ENCODE measurements at places on chromosomes 5 and 9.

DNA sequence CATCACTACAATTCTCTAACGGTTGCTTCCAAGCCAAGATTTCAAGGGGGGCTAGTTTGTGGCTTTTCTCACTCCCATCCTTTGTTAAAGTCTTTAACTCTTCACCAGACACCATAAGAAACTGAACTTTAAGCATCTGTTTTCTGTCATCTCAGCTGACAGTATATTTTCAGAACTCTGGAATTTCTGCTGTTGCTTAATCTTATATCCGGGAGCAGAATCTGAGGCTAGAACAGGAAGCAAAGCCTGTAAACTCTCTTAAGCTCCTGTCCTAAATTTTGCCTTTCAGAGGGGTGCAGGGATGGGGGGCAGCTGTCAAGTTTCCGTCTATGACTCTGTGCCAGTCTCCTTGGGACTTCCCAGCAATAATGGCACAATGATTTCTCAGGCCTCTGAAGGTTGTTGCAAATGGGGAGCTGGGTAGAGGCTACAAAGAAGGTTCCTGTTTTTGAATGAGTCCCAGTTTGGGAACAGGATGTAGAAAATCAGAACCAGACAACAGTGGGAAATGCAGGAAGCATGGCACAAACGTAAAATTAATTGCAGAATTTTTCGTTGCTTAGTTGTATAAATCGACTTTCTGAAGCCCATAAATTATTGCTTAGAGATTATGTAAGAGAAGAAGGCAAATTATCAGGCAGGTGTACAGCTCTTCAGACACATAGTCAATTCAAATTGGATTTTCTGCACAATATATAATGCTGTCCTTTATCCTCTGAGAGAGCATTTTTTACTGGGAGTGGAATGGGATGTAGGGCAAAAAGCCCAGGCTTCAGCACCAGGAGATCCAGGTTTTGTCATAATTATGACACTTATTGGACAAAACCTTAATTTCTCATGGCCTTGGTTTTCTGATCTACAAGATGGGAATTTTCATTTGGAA lies 430.9 kb downstream of the DMAC1 start:
- DNase-seq: no peak

- no peak for DNase-seq
These were observed 420.0 kb downstream of the SEMA5A start for GRCh38 chr5:9125852-9126251.

DNA sequence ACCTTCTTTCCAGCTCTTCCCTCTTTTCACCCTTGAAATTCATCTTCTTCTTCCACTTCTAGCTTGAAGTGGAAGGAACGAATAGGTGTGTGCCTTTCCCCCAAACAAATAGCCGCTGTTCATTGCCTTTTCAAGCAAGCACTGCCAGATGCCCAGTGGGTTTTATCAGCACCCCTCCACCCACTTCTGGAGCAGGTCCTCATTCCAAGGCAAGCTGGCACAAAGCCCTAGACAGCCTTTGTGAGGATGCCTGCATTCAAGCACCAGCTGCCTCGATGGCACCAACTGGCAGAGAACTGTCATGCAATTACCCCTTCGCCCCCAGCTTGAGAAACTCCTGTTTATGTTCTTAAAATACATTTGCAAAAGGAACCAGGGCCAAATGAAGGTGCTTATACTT lies 36.5 kb downstream of the SERINC5 start:
- DNase-seq: no peak

GRCh38 chr9:77806741-77807140 lies 158.6 kb upstream of the GNA14 start:
- no peak for DNase-seq

GRCh38 chr5:78527925-78528324 lies 120.6 kb downstream of the LHFPL2 start:
- no peak for DNase-seq

DNA sequence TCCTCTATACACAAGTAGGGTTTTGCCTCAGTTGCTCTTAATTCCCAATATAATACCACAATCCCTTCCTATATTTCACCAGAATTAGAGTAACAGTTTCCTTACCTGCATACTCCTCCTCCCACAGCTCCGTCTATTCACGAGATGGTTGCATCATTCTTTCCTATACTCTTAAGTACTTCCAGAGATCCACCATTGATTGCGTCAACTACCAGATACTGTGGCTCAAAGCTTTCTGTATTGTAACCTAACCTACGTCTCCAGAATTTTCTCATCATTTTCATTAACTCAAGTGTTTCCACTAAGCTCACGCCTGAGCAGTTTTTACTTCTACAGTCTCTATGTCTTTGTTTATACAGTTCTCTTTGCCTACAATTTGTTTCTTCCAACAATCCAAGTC lies 31.2 kb upstream of the MINAR2 start:
- no peak for DNase-seq

DNA sequence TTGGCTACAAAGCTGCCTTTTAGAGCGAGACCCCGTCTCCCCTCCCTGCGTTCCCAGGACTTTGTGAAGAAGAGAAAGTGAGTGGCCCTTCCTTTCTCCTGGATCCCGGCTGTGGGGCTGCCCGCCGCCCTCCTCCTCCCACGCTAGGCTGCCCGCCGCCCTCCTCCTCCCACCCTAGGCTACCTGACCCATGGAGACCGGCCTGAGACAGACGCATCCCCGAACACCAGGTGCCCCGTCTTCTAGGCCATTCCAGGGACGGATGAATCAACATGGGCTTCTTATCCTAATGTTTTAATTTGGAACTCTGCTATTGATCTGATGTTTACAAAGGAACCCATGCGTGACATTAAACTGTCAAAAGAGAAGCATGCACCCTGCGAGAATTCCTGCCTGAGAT lies 117.3 kb upstream of the LPCAT1 start:
- no peak for DNase-seq

- no peak for DNase-seq
These were observed 4.6 kb downstream of the PTGES start for GRCh38 chr9:129748249-129748648.

DNA sequence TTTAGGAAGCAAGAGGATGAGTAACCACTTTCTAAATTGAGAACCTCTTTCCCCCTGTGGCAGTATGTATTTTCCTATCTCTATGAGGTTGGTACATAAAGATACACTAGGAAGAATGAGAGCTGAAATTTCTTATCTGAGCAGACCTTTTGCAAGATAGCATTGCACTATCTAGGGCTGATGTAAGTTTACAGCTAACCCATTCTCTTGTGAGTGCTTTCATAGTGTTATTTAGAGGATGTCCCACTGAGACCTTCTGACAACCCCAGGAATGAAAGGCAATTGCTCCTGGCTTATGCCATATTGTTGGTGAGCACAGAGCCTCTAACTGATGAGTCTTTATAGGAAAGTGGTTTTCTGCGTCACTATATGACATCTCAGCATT lies 1209.3 kb upstream of the CDH6 start:
- no peak for DNase-seq

DNA sequence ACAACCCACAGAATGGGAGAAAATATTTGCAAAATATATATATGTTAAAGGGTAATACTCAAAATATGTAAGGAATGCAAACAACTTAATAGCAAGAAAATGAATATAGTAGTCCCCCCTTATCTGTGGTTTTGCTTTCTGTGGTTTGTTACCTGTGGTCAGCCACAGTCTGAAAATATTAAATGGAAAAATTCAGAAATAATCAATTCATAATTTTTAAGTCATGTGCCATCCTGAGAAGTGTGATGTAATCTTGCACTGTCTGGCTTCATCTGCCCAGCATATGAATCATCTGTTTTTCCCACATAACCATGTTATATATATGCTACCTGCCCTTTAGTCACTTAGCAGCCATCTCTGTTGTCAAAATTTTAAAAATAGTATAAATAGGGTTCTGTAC lies 11.7 kb downstream of the CER1 start:
- DNase-seq: no peak

- DNase-seq: no peak
These were observed 70.0 kb upstream of the ZSWIM6 start for GRCh38 chr5:61262080-61262479.

DNA sequence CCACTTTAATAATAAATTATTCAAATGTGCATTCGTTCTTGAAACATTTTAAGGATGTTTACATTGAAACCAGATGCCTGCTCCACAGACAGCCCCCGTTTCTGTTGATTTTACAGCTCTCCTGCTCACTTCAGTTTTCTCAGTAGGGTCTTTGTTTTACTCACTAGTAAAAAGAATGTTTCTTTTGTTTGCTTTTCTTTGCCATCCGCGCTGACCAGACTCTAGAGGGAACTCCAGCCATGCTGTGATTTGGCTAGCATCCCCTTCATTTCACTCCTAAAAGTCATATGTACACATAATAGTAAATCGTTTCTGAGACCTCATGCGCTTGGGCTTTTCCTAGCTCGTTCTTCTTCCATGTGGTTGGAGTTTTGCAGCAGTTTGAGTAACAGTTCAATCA lies 28.7 kb upstream of the PALM2AKAP2 start:
- no peak for DNase-seq

GRCh38 chr5:111348661-111349329 lies 124.6 kb downstream of the CAMK4 start:
- no peak for DNase-seq

- DNase-seq: no peak
These were observed 190.1 kb downstream of the PARP8 start for GRCh38 chr5:50856401-50857119.

GRCh38 chr9:136595245-136596153 lies 49.7 kb upstream of the NOTCH1 start:
- DNase-seq: no peak

GRCh38 chr5:103034662-103035392 lies 85.1 kb downstream of the GIN1 start:
- DNase-seq: no peak

DNA sequence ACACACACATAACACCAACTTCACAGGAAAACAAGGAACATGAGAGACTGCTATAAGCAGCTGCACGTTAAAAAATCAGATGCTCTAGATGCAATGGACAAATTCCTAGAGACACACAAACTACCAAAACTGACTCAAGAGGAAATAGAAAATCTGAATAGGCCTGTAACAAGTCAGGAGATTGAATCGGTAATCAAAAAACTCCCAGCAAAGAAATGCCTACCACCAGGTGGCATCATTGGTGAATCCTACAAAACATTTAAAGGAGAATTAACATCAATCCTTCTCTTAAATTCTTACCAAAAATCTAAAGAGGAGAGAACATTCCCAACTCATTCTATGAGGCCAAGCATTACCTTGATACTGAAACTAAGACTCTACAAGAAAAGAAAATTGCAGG lies 54.9 kb downstream of the NDST1 start:
- DNase-seq: no peak

GRCh38 chr5:72472666-72473422 lies 34.4 kb downstream of the ZNF366 start:
- no peak for DNase-seq

DNA sequence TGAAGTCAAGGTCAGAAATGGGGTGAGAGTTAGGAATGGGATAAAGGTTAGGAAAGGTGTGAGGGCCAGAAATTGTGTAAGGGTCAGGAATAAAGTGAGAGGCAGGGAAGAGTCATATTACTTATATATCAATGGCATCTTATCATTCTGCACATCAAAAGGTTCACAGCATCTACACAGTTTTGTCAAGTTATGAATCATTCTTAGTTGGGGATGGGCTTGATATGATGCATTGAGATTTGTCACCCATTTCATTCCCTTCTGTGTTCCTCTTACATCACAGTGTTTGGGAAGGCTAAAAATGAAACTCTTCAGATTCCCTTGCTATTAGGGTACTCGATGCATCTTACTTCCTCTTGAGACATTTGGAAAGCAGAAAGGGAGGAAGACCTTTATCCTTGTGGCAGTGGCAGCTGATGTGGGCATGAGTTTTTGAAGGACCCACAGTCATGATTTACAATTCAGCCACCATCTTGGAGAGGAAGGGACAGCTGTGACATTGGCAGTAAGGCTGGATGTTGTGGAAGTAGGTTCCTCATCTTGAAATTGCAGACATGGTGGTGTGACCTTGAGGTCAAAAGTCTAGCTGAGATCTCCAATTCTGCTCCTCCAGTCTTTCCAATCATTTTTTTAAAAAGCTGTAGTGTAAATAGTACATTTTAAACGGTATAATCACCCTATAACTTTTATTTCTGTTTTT lies 24.2 kb upstream of the NPR3 start:
- no peak for DNase-seq

DNA sequence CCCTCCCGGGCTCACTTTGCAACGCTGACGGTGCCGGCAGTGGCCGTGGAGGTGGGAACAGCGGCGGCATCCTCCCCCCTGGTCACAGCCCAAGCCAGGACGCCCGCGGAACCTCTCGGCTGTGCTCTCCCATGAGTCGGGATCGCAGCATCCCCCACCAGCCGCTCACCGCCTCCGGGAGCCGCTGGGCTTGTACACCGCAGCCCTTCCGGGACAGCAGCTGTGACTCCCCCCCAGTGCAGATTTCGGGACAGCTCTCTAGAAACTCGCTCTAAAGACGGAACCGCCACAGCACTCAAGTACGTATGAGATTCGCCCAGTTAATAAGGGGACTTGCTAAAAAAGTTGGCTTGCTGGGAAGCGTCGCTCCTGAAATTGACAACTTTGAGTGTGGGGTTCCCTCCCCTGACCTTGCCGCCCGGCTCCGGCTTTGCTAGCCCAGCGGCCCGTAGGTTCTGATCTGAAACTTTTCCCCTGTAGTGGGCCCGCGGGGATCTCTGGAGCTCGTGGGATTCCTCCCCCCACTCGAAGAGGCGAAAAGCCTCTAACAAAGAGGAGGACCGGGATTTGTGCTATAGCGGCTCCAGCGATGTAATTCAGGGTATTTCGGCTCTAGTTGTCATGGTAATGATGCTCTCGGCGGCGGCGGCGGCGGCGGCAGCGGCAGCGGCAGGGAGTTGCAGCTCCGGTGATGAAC lies 572 bp downstream of the NR4A3 start:
- no peak for DNase-seq

- DNase-seq: no peak
These were observed 1077.9 kb upstream of the C9orf72 start for GRCh38 chr9:28651050-28651722.

DNA sequence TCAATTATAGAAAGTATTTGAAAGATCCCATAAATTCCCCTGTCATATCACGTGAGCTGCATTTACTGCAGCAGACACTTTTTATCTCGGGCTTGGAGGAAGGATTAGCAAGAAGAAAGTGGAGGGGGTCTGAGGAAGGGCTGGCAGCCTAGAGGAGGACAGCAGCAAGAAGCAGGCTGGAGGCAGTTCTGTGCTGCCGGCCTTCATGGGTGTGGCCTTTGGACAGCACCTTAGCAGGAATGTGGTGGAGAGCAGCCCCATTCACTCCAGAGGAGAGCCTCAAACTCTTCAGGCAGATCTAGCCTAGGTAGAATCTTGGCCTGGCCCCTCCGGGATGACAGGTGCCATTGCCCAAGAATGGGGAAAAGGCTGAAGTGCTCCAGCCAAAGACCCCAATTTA lies 89.8 kb upstream of the GABRP start:
- DNase-seq: no peak

DNA sequence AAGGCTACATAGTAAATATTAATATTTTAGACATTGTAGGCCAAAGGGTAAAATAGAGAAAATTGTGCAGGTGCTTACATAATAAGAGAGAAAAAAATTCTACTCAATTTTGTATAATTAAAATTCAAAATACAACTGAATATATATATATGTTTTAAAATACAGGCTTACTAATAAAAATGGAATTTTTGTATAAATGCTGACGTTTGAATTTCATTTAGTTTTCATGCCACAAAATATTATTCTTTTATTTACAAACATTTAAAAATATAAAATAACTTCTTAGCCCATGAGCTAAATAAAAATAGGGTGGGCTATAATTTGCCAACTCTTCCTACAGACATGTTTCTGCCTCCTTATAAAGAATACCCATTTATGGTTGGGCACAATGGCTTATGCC lies 328.6 kb downstream of the TRPM3 start:
- DNase-seq: no peak

GRCh38 chr9:5786370-5787127 lies 46.4 kb downstream of the ERMP1 start:
- DNase-seq: no peak

- no peak for DNase-seq
These were observed 102.9 kb downstream of the RAPGEF6 start for GRCh38 chr5:131532031-131532640.
